ENCODE measurements at places on chromosomes 6 and 20. TPM values are rescaled to one million over a fixed set of nuclear protein-coding genes. Genes with fewer than 3 reads are reported as not detected.

Gene DLK2
- total RNA-seq, result not detected

Gene PGC
- not detected for total RNA-seq

Gene GSTA1
- not detected for total RNA-seq

Gene ANKRD66
- not detected for total RNA-seq

DNA sequence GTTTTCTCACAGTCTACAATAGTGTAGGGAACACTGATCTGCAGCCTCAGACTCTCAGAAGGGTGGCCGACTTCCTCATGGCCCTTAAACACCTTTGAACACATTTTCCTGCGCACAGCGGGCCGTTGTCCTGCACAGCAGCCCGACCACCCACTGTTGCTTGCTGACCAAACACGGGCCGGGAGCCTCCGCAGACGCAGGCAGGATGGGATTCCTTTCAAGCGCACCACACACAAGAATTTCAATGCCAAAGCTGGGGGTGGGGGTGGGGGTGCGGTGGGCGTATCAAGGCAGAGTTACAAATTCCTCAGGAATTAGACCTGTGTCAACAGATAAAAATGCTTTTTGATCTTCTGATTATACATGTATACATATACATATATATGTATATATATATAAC is 74.5 kb downstream of the HUS1B start:
- no peaks in the 10 kb centered on the region for H3K4me1 ChIP-seq
- H3K4me3 ChIP-seq, result no peak overlapping the region
- no peak for DNase-seq

DNA sequence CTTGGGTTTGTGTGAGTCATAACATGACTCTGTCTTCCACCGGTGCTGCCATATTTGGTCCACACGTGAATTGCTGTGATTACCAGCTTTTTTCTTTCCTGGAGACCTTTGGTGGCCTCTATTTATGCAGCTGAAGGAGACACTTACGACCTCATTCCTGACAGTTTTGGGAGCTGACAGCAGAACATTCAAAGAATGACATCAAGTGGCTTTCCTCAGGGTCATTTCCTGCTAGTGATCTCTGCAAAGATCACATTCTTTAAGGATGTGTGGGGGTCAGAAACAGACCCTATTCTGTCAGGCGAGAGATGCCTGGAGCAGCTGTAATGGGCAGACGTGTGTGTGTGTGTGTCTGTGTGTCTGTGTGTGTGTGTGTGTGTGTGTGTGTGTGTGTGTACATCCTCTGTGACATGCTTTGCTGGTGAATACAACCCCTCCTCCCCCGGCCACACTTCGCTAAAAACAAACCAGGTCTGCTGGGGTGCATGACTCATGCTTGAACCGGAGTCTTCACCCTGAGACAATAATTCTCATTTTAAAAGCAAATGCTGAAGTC is 115.6 kb downstream of the TMEM170B start:
- no peaks in the 10 kb centered on the region for H3K36me3 ChIP-seq
- H3K4me1 ChIP-seq, result no peaks in the 10 kb centered on the region
- DNase-seq, result no peak
- no peak overlapping the region for H3K4me3 ChIP-seq
- H3K27ac ChIP-seq, result no peak overlapping the region

DNA sequence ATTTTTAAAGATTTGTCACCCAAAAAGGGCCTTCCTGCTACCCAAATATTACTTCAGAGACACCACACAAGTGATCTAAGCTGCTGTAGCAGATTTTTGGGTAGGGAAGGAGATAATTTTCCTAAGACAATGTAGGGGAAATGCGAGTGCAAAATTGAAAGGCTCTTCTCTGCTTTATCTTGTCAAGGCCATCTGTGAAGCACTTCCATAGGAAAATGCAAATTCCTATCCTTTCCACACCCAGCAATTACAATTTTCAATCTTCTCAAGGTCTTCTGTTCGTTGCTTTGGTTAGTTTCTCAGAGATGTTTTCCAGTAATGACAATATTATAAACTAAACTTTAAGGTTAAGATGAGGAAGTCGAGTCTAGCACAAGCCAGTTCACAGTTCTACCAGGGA is 53.4 kb downstream of the HDGFL1 start:
- H3K27me3 ChIP-seq, result no peaks in the 10 kb centered on the region
- no peaks in the 10 kb centered on the region for H3K4me1 ChIP-seq
- no peaks in the 10 kb centered on the region for H3K36me3 ChIP-seq
- H3K27ac ChIP-seq, result no peak overlapping the region
- no peak overlapping the region for H3K4me3 ChIP-seq
- no peak for DNase-seq
